Cerebellar cortex (tissue), 1 donor: ENCODE measurements at places on chromosomes 2 and 18.

- peak; percentile 46 for DNase-seq
These were observed 157.2 kb downstream of the MIB1 start for GRCh38 chr18:21897811-21898210.

GRCh38 chr18:61025596-61025995 lies 307.6 kb upstream of the CDH20 start:
- no peak for DNase-seq

DNA sequence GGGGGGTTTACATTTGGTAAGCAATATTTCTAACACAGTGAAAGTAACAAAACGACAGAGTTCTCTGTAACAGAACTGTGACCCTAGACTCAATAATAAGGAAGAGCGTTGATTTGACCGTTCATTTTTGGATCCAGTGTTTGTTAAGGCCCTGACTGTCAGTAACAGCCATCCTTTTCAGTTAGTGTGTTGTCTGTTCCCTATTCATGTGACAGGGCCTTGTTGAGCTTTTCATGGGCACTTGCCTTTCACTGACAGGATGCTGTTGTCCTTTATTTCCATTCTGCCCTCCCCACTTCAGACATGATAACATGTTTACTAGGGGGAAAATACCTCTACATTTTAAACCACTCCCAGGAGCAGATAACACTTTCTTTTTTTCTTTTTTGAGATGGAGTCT lies 45.8 kb downstream of the MAP4K4 start:
- DNase-seq = no peak

DNA sequence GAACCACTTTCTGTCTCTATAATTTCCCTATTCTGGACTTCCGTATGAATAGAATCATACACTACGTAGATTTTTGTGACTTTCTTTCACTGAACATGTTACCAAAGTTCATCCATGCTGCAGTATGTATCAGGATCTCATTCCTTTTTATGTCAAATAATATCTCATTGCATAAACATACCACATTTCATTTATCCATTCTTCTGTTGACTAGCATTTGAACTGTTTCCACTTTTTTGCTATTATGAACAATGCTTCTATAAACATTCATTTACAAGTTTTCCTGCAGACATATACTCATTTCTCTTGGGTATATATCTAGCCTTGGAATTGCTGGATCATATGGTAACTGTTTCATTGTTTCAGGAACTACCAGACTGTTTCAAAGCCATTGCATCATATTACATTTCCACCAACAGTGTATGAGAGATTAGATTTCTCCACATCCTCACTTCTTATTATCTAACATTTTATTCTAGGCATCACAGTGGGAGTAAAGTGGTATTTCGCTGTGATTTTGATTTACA lies 186.2 kb downstream of the DYM start:
- no peak for DNase-seq

GRCh38 chr2:110802208-110802932 lies 70.0 kb downstream of the ACOXL start:
- no peak for DNase-seq
